ENCODE measurements at places on chromosomes 7 and 10. TPM values are rescaled to one million over a fixed set of nuclear protein-coding genes. Genes with fewer than 3 reads are reported as not detected.

DNA sequence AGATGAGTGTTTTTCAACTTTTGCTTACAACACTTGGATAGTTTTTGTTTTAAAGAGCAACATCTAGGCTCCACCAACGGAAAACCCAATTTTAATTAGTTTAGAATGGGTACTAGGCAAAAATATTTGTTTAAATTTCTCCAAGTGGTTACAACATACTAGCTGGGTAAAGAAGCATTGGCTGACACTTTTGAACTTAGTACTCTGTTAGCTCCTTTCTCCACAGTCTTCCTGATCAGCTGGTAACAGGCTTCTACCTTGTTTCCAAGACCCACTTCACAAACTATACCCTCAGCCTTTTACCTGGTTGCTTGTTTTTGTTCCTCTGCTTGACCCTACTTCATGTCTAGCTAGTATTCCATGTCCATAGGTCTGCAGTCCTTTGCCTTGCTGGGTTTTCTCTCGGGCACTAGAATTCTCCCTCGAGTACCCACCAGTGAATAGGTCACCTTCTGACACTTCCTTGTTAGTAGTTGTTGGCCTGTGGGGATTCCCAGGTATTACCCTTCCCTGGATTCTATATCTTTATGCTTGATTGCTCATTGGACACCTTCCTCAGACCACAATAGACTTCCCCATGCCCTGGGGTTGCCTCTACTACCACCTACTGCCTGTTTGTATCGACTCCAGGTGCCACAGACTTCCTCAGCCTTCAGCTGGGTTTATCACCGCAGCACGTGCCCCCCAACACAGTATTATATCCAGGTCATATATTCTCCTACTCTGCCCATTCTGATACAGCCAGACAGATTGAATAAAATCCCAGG, 42.0 kb downstream of the PRPS1L1 start:
- peak; percentile 22 for DNase-seq
- H3K27ac ChIP-seq, result no peak overlapping the region
- H3K4me3 ChIP-seq, result no peak overlapping the region
- no peaks in the 10 kb centered on the region for H3K27me3 ChIP-seq

DNA sequence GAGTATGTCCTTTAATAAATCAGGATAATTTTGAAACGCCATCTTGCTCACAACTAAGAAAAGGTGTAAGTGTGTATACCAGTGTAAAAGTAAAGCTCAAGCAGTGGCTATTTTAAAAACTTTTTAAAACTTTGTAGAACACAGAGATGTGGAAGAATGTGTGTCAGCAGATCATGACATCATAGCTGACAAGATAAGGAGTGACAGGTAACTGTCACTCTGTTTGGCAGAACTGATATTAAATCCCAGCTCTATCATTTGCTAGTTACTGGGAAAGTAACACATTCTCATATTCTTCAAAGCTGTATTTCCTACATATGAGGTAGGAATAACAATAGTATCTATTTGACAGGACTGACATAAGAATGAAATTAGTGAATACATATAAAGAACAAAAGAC, 63.9 kb upstream of the RNF148 start:
- no peaks in the 10 kb centered on the region for H3K36me3 ChIP-seq
- DNase-seq, result no peak
- no peak overlapping the region for H3K27ac ChIP-seq
- no peaks in the 10 kb centered on the region for H3K27me3 ChIP-seq
- peaks cover 20% of the 10 kb centered on the region for H3K4me1 ChIP-seq
- H3K4me3 ChIP-seq, result no peak overlapping the region

DNA sequence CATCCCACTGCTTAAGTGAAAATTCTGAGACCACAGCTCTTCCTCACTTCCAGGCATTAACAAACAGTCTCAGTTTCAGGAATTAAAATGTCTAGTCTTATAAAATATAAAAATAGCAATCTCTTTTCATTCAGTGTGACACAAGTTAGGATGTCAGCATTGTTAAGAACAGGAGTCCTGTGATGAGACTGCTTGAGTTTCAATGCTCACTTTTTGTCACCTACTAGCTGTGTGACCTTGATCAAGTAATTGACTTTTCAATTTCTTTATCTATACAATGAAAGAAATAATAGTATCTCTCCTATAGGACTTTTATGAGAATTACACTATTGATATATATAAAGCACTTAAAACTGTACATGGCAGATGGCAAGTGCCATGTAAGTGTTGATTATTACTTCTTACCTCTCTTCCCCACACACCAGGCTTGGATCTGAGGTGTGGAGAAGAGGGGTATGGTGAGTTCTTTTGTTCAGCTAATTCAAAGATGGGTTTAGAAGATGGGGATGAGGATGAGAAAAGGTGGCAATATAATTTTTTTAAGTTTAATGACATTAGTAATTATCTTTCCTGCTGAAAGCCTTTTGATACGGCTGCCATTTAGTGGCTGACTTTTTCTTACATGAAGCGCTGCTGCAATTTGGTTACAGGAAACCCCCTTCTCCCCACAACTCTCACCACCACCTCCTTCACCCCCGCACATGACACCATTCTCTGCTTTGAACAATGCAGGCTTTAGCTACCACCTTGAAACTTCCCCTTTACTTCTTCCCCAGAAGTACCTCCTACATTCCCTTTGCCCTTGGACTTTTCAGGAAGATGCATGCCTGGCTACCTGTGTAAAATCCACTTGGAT, 20.8 kb upstream of the HYAL4 start:
- no peak for DNase-seq
- no peaks in the 10 kb centered on the region for H3K36me3 ChIP-seq
- H3K4me1 ChIP-seq, result no peaks in the 10 kb centered on the region
- H3K4me3 ChIP-seq, result no peak overlapping the region
- H3K27ac ChIP-seq, result no peak overlapping the region

The TBX20 gene
- total RNA-seq, result 0.69 TPM
